ENCODE measurements at places on chromosomes 11 and 22. TPM values are rescaled to one million over a fixed set of nuclear protein-coding genes. Genes with fewer than 3 reads are reported as not detected.
A peak's percentile ranks its signal among the peaks of the same experiment; 100 is the strongest.

GRCh38 chr22:33829546-33830280 lies 90.6 kb downstream of the LARGE1 start:
- H3K27ac ChIP-seq = no peak overlapping the region
- H3K27me3 ChIP-seq = no peaks in the 10 kb centered on the region
- no peak overlapping the region for H3K4me3 ChIP-seq
- H3K4me1 ChIP-seq = no peaks in the 10 kb centered on the region
- DNase-seq = no peak
- H3K36me3 ChIP-seq = no peaks in the 10 kb centered on the region

OAF gene
- total RNA-seq = 236 TPM

DNA sequence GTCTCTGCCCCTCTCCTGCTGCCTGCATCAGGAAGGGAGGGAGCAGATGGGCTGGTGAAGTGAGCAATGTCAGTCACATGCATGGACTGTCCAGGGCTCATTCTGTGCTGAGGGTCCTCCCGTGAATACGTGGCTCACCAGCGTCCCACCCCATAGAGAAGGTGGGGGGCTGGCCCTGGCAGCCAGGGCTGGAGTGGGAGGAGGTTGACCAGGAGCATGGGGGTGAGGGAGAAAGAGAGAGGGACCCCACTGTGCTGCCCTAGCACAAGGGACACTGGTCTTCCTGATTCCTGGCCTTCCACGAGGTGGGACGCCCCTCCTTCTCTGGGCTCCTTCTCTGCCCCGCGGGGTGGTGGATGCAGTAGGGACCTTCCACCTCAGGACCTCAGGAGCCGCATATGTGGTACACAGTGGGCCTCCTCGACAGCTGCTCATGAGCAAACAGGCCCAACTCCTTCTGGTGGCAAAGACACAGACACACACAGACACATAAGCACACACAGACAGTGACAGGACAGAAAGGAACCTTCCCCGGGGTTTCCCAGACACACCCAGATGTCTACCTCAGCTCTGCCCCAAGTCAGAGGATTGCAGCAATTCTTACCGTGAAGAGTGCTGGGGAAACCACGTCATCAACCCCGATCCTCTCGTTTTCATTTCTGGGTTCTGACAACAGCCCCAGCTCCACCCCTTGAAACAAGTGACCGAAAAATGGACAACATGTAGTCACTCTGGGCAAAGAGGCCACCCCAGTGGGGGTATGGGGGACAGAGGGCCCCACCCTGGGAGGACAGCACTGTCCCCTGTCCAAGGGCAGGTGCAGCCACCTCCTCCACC lies 3.6 kb upstream of the APOBEC3A start:
- peak; percentile 54 for DNase-seq
- no peaks in the 10 kb centered on the region for H3K27me3 ChIP-seq
- peaks cover 7% of the 10 kb centered on the region for H3K4me1 ChIP-seq
- no peak overlapping the region for H3K27ac ChIP-seq
- no peak overlapping the region for H3K4me3 ChIP-seq
- H3K36me3 ChIP-seq = no peaks in the 10 kb centered on the region

DNA sequence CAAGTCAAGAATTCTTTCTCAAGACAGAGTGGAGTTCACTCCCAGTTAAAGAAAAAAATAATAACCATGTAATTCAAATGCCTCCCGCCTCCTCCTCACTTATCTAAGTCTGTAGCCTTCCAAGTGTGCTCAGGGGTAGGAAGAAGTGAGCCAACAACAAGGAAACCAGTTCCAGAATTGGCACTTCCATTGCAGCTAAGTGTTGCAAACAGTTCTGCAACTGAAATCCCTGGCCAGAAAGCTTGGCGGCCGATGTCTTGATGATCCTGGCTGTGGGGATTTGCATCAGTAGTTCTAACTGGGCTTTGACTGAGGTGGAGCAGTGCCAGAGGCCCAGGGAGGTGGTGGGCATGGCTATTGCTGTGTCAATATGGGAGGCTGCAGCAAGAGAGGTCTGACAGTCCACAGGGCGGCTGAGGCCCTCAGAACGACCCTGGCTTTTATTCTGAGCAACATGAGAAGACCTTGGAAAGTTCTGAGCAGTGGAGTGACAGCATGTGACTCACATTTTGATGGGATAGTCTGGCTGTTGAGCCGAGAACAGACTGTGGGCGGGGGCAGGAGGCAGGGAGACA lies 19.2 kb downstream of the DHCR7 start:
- no peaks in the 10 kb centered on the region for H3K4me1 ChIP-seq
- no peak overlapping the region for H3K27ac ChIP-seq
- DNase-seq = no peak
- H3K36me3 ChIP-seq = no peaks in the 10 kb centered on the region
- no peak overlapping the region for H3K4me3 ChIP-seq

TPBGL gene
- not detected for total RNA-seq

DGAT2 gene
- total RNA-seq = 3.3 TPM

GRCh38 chr11:65428578-65429067 lies 6.0 kb downstream of the NEAT1 start:
- no peaks in the 10 kb centered on the region for H3K27me3 ChIP-seq
- peak overlapping the region; percentile 97 for H3K27ac ChIP-seq
- no peaks in the 10 kb centered on the region for H3K36me3 ChIP-seq
- peak overlapping the region; percentile 61 for H3K4me3 ChIP-seq
- peak; percentile 62 for DNase-seq
